ENCODE measurements at places on chromosomes 5 and 9.

GRCh38 chr5:54580997-54581811 is 63.6 kb downstream of the SNX18 start:
- DNase-seq = no peak

GRCh38 chr9:91428927-91429351 is 5.3 kb upstream of the NFIL3 start:
- DNase-seq = no peak

- no peak for DNase-seq
Measured at GRCh38 chr9:127883959-127884358, 6.5 kb upstream of the AK1 start.

GRCh38 chr9:78606001-78606379 is 309.1 kb downstream of the PSAT1 start:
- DNase-seq = no peak

Measured in T-helper 22 cell (primary cell).